Left cardiac atrium (tissue), 4 donors: ENCODE measurements at places on chromosomes 7 and 10. TPM values are rescaled to one million over a fixed set of nuclear protein-coding genes. Genes with fewer than 3 reads are reported as not detected.

GPR15LG gene
- total RNA-seq, result not detected

STRA8 gene
- not detected for total RNA-seq

HABP2 gene
- total RNA-seq, result not detected

SPAM1 gene
- not detected for total RNA-seq

PRKAR2B gene
- 52.2 TPM for total RNA-seq

TRPV5 gene
- total RNA-seq, result not detected

DNAJC9 gene
- 8.8 TPM for total RNA-seq

UPK3B gene
- total RNA-seq, result 3.7 TPM

PAX4 gene
- total RNA-seq, result not detected

JAKMIP3 gene
- total RNA-seq, result 0.44 TPM

DNA sequence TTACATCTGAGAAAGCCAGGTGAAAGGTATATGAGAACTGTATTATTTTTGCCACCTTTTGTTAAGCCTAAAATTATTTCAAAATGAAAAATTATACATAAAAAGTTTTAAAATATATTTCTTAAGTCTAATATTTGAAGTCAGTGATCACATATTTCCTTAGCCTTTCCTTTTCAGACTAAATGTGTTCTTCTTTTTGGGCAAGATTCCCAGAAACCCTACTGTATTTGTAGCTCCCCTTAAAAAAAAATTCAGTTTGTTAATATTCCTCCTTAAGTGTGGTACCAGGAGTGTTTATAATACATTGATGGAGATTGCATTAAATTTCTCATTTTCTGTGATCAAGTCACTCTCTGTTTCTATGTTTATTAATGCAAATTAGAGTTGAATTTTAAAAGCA, 22.8 kb downstream of the DNAJC1 start:
- no peak for DNase-seq

- no peak for DNase-seq
Observed at GRCh38 chr7:76343294-76343930, 15.4 kb downstream of the YWHAG start.

DNA sequence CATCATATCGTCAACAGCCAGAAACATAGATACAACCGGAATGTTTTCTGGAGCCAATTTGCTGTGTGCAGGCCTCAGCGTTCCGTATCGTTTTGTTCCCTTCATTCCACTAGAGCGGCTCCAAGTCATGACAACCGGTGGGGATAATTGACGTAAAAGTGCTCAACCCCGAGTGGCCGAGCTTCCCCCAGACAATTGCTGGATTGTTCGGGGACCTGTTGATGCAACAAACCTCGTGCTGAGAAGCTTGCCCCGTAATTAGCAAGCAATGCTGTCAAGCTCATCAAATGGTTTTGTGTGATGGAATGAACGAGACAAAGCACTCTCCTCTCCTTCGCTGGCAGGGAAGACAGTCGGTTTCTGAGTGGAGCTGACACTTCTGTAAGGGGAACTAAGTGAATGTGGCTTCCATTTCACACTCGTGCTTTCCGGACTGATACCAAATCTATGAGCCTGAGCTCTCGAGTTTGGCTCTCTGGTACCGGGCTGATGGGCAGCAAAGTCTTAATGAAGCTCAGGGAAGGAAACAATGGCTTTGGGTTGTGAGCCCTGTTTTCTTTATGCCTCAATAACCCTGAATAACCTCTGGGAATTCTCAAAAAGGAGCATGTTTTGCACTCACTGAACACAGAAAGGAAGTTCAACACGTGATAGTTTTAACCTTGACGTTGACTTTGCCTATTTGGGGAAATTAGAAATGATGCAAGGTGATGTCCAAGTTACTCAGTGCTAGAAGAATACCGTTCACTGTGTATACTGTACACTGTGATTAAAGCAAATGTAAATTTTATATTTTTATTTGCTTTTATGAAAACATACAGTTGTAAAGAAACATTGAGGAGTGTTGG, 220.5 kb downstream of the BAMBI start:
- DNase-seq, result peak; percentile 75

DNA sequence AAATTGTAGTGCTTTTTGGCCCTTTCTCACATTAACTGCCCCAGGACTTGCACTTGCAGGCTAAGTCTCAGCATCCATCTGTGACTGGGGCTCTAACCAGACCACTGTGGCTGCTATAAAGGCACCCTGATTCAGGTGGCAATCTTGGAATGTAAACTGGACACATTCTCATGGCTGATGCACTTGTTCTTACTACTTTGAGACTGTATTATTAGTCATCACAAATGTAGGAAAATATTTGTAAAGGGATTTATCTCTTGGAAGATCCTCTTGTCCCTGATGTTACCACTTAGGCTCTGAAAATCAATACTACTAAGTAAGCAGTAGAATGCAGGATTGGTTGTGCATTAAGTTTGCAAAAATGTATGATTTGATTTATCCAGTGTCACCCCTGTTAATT, 25.0 kb downstream of the PDE1C start:
- no peak for DNase-seq

GRCh38 chr7:8214244-8214824, 47.6 kb downstream of the ICA1 start:
- DNase-seq, result no peak

GRCh38 chr10:13319166-13319565, 19.3 kb upstream of the PHYH start:
- DNase-seq, result no peak

- no peak for DNase-seq
Observed at GRCh38 chr7:78702770-78703169, 750.7 kb downstream of the MAGI2 start.

DNA sequence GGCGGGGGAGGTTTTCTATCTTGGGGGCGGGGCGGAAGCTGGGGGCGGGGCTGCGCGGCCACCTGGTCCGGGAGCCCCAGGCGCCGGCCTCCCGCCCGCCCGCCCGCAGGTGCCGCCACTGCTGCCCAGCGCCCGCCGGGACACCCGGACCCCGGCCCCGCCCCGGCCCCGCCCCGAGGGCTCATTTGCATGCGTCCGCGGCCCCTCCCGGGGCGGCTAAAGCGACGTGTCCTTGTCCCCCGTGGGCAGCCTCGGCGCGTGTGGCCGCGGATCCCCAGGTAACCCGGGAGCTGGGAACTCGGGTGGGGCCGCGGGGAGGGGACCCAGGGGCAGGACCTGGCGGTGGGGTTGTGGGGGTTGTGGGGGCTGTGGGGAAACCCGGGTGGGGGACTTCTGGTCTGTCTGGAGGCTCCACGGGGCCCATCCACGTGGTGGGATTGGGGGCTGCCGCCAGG, at the start of gene BHLHA15:
Gene BHLHA15, plus strand, starts transcription at position 219 of the 455 bp plus-strand sequence. CDS start 871 bp downstream, outside the sequence.
- peak; percentile 52 for DNase-seq

DNA sequence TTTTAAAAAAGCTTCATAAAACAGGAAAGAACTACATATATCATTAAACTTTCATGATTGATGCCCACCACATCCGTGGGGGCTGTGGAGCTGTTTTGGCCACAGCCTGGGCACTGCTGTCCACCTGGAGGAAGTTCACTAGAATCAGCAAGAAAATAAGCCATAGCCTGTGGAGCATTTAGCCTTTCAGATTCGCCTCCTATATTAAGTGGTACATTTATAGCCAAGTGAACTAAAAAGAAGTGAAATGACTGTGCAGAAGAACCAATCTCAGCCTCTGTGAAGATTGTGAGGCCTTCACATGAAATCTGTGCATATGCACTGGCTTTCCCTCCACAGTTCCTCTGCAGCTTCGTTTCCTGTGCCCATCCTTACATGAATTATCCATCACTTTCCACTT, 23.5 kb downstream of the WNT16 start:
- no peak for DNase-seq

DNA sequence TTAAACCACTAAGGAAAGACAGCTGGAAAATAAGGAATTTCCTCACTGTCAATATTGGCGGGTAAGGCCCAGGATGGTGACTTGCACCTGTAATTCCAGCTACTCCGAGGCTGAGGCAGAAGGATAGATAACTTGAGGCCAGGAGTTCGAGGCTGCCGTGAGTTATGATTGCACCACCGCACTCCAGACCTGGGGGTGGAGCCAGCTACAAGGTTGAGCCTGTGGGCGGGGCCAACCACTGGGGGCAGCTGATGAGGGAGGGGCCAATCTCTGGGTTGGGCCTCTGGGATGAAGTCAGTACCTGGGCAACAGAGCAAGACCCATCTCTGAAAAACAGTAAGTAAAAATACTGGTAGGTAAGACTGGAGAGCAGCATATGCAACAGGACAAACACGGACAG, 80.1 kb upstream of the ADO start:
- no peak for DNase-seq

DNA sequence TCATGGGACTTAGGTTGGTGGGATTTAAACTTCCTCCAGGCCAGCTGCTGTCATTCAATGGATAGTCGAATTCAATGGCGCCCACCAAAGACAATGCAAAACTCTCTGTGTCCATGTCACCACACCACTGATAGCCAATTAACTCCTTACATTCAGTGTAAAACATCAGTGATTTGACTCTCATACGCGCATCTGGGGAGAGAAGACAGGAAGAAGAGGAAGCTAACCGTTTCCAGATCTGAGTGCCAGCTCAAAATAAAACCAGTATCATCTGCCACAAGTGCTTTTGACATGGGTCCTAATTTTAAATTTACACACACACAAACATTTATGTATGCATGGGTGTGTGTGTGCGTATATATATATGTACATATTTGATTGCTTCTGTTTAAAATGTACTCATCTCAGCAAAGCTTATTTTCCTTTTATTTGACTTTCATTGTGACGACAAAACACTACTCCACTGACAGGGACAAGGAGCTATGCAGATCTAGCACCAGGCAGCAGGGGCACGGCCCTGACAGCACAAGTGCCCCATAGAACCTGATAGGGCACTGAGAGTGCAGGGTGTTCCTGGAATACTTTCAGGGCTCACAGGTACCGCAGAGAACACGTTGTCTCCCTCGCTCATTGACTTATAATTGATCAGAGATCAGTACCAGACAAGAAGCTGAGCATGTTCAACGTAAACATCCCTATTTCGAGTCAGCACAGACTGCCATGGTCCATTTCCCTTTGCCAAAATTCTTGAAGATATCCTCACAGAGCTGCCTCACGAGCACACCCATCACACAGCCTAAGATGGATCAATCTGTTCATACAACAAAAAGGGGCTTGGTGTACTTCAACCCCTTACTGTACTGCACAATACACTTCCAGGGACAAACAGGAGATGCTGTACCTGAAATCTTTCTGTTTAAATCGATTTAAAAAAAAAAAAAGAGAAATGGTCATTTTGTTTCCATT, 176.1 kb downstream of the COBL start:
- no peak for DNase-seq

GRCh38 chr7:137213744-137214143, 129.8 kb downstream of the PTN start:
- DNase-seq, result no peak

DNA sequence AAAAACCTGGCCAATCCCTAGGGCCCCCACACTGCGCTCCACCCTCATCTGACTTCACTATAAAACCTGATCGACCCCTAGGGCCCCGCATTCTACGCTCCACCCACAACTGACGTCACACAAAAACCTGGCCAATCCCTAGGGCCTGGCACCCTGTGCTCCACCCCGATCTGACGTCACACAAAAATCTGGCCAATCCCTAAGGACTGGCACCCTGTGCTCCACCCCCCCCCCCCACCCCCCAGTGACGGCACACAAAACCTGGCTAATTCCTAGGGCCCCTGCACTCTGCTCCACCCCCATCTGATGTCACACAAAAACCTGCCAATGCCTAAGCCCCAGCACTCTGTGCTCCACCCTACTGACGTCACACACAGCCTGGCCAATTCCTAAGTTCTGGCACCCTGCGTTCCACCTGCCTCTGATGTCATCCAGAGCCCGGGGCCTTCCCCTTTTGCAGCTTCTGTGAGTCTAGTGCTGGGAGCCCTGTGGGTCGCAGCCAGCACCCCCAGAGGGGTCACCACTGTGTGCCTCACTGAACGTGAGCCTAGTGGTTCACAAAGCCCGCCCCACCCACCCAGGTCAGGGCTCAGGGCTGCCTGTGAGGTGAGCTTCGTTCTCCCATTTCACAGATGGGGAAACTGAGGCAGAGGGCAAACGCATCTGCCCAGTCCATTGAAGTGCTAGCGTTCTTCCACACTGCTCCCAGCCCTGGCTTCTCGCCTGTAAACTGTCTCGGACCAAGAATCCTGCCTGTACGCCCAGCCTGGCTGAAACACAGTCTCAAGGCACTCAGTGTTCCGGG, 40.6 kb downstream of the MICALL2 start:
- DNase-seq, result no peak

DNA sequence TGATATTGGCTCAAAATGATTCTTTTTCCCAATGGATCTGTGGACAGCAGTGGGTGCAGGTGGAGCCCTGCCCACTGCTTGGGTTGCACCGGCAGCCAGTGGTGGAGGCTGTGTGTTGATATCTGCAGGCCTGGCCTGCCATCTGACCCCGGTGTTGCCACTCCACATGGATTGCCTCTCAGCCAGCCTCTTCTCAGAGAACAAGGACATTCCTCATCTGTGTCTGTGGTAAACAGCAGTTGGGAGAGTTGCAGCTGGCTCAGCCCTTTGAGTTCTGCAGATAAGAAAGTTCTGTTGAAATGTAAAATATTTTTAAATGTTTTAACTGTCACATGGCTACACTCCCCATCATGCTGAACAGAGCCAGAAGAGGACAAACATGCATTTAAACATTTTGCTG, 374.9 kb upstream of the CELF2 start:
- DNase-seq, result peak; percentile 60

- DNase-seq, result no peak
Observed at GRCh38 chr7:1678081-1678543, 8.0 kb downstream of the ELFN1 start.

- DNase-seq, result no peak
Observed at GRCh38 chr10:121426307-121426706, 171.9 kb downstream of the FGFR2 start.

DNA sequence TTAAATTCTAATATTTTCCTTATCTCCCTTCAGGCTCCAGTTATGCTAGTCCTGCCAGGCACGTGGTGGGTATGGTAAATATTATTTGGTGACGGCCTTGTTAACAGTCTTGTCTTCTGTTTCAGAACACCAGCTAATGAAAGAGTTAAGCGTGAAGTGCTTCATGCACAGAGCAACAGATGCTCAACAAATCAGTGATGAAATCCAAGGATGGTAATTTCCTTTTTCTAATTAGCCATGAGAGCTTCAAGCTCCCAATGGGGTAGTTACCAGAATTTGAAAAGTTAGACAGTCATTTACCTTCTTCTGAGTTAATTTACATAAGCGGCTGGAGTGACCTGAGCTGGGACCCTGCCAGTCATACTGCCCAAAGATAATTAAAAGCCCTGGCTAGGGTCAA, 1.9 kb upstream of the OTUD1 start:
- DNase-seq, result no peak

DNA sequence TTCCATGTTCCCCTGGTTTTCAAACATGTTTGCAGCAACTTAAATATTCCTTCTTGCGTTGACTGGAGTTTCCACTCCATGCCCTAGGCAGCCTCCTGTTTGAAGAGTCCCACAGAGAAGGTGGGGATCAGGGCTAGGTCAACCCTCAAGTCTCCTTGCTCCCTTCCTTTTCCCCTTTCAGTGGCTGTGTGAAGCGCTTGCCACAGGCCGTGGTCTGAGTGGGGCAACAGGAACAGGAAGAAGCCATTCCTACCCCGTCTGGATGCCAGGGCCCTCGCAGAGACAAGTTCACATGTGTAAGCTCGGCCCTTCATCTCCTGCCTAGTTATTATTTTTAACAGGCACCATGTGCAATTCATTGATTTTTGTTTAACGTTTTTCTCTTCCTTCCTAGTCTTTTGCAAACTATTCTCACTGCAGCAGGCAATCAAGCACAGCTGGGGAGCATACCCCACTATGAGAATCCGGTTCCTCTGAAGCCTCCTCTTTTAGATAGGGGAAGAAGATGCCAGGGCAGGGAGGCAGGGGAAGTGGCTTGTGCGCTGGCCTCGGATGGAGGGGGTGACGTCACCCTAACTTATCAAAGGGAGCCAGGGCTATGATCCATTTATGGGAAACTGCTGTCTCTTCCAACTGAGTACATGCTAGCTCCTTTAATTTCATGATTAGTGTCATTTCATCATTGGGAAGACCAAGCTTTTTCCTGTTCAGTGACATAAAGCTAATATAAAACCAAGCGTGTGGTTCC, 64.2 kb downstream of the PRLHR start:
- peak; percentile 29 for DNase-seq
